ENCODE measurements at places on chromosomes 12 and 14. TPM values are rescaled to one million over a fixed set of nuclear protein-coding genes. Genes with fewer than 3 reads are reported as not detected.

GRCh38 chr12:91225316-91225715, 42.7 kb upstream of the DCN start:
- no peak for DNase-seq

GRCh38 chr14:88225721-88226120, 97.3 kb downstream of the KCNK10 start:
- DNase-seq: no peak

Gene NDRG2
- total RNA-seq: 140 TPM

- DNase-seq: no peak
Measured at GRCh38 chr14:99236386-99237138, 35.4 kb downstream of the BCL11B start.

Gene TAPBPL
- 74.2 TPM for total RNA-seq

DNA sequence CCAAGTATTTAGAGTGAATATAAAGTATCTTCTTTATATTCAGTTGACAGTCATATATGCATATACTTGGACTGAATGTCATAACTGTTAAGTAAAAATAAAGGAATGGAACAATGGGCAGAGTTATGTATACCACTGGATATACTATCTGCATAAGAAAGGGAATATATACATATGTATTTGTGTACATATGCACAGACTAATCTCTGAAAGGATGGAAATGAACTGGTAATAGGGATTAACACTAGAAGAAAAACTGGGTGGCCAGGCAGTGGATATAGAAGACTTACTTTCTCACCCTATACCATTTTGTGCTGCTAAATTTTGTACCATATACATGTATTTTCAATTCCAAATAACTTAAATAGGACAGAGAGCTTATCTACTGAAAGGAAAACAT, 200.1 kb downstream of the MED13L start:
- no peak for DNase-seq

- DNase-seq: no peak
Measured at GRCh38 chr12:1906579-1906978, 11.9 kb downstream of the CACNA2D4 start.

Gene GOLT1B
- 23.3 TPM for total RNA-seq

GRCh38 chr12:11822081-11822834, 172.8 kb downstream of the ETV6 start:
- no peak for DNase-seq

DNA sequence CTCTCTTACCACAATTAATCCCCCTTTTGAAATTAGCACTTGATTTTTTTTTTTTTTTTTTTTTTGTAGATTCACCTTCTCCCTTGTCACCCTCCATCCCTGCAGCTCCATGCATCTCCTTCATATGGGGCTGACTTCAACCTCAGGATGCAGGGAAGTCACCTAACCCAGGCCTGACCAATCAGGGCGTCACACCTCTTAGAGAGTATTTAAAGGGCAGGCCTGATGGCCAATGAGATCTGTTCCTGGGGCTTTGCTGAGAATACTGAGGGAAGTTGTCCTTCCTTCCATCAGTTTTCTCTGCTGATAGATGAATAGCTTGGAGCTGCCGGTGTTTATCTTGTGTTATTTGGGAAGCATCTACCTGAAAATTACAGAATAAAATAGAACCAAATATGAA, 1104.7 kb upstream of the TMEM132C start:
- DNase-seq: no peak

Gene KIF21A
- total RNA-seq: 35.0 TPM

DNA sequence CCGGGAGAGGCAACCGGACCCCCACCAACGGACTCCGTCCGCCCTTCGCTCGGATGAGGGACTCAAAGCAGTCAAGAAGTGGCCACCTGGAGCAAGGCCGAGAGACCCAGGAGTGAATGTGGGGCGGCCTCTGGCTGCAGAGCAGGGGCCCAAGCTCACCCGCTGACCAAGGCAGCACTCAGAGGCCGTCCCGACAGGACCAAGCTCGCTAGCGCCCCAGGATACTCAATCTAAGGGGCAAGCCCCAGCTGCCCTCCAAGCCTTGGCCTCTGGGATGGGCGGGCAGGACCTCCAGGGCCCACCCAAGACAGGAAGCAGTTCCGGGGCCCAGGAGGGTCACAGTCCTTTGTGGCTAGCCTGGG, 936 bp downstream of the AKT1 start:
- DNase-seq: peak; percentile 47

DNA sequence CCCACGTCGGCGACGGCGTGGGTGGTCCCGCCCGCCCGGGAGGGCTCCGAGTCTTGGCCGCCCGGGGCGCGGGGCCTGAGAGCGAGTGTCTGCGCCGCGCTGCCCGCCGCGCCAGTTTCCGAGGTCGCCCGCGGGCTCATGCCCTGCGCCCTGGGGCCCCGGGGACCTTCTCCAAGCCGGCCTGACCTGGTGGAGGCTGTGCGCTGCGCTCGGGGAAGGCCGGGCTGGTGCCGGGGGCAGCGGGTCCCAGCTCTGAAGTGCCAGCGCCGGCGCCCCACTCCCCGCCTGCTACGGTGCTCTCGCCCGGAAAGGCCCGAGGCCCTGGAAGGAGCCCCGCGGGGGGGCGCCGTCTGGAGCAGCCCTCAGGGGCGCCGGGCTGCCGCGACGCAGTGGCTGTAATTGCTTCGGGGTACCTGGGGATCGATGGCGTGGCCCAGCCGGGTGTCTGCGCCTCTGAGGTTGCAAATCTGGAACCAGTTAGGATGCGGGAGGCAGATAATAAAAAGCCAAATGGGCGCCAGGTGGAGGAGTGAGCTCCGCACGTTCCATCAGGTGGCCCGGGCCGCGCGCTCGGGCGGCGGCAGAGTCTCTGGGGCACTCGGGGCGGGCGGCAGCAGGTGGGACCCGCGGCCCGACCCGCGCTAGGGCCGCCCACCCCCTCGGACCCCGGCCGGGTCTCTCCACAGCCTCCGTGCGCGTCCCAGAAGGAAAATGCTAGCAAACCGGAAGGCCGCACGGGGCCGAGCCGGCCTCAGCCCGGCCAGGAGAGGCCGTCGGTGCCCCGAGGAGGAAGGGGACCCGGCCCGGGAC, 102.3 kb upstream of the DIO3 start:
- no peak for DNase-seq

Gene IL26
- total RNA-seq: not detected

Measured in left colon (tissue), 2 donors.